Heart left ventricle (tissue), 16 donors: ENCODE measurements at places on chromosomes 7 and 10. TPM values are rescaled to one million over a fixed set of nuclear protein-coding genes. Genes with fewer than 3 reads are reported as not detected.

Gene C10orf105
- total RNA-seq, result not detected

GRCh38 chr7:15684871-15685270 is 1.6 kb downstream of the MEOX2 start:
- peak; percentile 54 for DNase-seq

DNA sequence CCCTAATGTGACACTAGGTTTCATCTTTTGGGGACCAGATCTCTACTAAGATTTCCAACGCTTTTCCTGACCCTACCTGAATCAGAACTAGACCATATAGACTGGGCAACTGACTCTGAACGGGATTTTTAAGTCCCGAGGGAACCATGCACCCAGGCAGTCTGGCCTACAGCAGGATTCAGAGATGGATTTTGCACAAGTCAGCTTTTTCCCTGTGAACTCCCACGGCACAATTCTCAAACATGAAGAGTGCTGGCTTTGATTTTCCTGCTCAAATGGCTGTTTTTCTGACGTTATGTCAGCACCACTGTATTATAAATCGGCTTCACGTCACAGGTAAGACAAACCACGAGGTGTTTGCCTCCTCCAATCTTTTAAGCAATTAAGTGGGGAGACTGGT is 409.1 kb downstream of the TCERG1L start:
- DNase-seq, result no peak

DNA sequence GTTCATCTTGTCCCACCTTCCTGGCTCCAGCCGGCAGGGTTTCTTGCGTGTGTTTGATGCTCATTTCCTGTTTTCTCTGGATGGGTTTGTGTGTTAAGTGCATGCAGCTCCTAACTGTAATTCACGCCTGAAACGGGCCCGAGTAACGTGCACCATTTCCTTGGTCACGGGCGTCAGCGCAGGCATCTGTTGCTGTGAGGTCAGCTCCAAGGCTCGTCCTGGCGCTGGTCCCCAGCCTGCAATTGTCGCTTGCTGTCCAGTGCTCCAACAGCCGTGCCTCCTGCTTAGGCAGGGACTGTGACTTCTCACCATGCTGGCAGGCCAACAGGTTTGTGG is 201.1 kb downstream of the GLRX3 start:
- DNase-seq, result no peak

Gene CLRN3
- not detected for total RNA-seq

Gene CLDN4
- total RNA-seq, result 0.11 TPM

DNA sequence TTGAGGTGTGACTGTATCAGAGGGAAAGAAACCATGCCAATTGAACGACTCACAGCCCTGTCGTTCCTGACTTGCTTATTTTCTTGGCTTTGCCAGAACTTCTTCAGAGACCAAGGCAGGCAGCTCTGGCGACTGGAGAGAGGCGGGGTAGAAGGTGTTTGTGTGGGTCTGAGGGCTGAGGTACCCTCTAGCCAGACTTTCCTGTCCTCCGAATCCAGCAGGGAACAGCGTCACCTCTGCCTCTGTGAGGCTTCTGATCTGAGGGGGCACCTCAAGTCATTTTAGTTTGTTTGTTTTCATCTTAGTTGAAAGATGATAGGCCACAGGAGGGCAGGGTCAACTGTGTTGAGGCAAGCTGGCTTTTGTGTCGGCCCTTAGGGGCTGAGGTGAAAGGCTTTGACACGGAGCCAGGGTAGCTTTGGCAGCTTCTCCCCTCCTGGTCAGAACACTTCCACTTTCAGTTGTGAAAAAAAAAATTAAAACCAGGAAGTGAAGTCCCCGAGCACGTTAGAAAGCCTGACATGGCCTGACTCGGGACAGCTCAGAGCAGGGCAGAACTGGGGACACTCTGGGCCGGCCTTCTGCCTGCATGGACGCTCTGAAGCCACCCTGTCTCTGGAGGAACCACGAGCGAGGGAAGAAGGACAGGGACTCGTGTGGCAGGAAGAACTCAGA is 1.9 kb downstream of the ACSL5 start:
- peak; percentile 74 for DNase-seq

Gene TAS2R3
- total RNA-seq, result not detected

GRCh38 chr7:155798673-155799439 is 13.4 kb downstream of the SHH start:
- no peak for DNase-seq

Gene SEMA3E
- 0.16 TPM for total RNA-seq

- DNase-seq, result no peak
Measured at GRCh38 chr7:15218261-15218660, 315.7 kb upstream of the DGKB start.

DNA sequence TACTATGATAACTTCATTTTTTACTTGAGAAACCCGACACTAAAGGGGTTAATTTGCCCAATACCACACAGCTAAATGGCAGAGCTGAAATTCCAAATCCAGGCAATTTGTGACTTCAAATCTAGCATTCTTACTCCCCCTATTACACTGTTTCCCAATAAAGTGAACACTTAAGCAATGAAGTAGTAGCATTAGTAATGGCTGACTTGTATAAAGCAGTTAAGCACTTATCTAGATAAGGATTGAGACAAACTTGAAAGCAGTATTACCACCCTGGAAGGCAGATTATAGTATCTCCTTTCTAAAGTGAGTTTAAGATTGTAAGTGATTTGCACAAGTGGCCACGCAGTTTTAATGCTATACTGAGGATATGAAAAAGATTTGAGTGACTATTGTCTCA is 39.3 kb downstream of the WASL start:
- no peak for DNase-seq

Gene PDSS1
- total RNA-seq, result 5.6 TPM

Gene CCDC3
- 6.0 TPM for total RNA-seq

Gene LLCFC1
- not detected for total RNA-seq

GRCh38 chr7:17580856-17581255 is 282.4 kb downstream of the AHR start:
- DNase-seq, result no peak

Gene GBX1
- total RNA-seq, result 0.36 TPM

Gene HOXA3
- total RNA-seq, result 0.19 TPM

GRCh38 chr7:69193061-69193460 is 405.2 kb upstream of the AUTS2 start:
- no peak for DNase-seq

GRCh38 chr7:100641463-100641859 is at the start of gene TFR2:
TFR2 (minus strand) TSS chr7:100641552; CDS start chr7:100641509, 43 bp downstream.
- DNase-seq, result no peak

GRCh38 chr10:77308084-77308732 is 329.4 kb downstream of the KCNMA1 start:
- no peak for DNase-seq

Gene WNT8B
- total RNA-seq, result not detected

Gene AOC1
- not detected for total RNA-seq

- DNase-seq, result no peak
Measured at GRCh38 chr10:129924375-129925085, 39.5 kb downstream of the EBF3 start.

- no peak for DNase-seq
Measured at GRCh38 chr7:51138123-51139085, 178.2 kb downstream of the COBL start.

Gene ENTPD1
- total RNA-seq, result 8.1 TPM

Gene AGR3
- not detected for total RNA-seq

Gene ZNF92
- 4.4 TPM for total RNA-seq

DNA sequence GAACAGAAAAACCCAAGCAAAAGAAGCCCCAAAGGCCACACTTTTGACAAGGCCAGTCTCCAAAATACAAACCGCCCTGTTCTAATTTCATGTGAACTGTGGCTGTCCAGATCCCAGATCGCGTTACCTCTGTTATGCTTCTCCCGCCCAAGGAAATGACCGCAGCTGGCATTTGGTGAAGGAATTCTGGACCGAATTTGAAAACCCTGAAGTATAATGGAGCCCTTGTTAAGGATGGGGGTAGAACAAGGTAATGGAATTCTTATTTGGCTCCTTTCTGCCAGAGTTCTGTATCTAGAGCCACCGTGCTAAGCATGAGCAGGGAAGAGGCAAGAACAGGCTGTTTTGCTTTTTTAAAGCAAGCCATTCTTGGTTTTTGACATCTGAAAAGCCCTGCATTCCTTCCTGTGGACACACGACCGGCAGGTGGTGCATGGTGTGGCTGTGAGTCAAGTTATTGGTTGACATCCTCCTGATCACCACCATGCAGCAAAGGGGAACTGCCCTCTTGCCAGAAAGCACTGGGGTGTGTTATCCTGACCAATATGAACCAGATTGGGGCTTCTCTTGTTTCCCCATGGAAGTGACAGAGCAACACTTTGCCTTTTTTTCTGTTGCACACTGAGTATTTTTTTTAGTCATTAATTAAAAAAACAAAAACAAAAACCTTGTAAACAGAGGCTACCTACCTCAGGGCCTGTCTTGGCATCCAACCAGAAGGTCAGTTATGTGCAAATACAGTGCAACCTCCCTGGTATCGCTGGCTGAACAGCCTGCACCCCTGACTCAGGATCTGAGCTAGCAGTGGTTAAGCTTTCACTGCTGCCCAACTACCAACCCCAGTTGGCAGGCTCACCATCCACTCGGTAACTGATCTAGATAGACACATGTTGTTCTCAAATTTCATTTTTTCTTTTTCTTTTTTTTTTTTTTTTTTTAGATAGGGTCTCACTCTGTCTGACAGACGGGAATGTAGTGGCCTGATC is 14.2 kb downstream of the UCMA start:
- DNase-seq, result no peak

DNA sequence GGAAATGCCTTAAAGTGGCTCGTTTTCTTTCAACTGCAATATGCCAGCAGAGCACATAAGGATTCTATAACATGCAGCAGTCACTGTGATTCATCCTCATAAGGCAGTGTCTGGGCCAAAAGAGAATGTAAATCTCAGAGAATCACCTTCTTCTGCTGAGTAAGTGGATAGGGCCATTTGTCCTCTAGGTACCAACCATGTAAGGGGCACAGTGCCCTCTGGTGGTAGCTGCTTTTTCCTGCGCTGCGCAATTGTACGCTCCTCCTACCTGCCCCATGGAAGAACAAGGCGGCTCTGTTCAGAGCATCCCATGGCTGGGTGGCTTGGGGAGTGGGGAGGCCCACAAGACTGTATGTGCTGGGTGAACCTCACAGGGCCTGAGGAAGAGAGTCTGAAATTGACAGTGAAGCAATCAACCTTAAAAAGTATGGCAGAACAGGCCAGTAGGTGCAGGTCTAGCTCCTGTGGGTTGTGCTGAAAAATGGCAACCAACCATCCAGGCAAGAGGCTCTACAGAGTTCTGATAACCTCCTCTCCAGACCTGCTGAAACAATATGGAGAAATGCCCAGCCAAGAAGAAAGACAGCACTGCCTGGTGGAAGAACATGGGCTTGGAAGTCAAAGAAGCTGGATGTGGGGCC is 78.6 kb upstream of the C10orf90 start:
- peak; percentile 72 for DNase-seq

Gene ZNF467
- 5.1 TPM for total RNA-seq

DNA sequence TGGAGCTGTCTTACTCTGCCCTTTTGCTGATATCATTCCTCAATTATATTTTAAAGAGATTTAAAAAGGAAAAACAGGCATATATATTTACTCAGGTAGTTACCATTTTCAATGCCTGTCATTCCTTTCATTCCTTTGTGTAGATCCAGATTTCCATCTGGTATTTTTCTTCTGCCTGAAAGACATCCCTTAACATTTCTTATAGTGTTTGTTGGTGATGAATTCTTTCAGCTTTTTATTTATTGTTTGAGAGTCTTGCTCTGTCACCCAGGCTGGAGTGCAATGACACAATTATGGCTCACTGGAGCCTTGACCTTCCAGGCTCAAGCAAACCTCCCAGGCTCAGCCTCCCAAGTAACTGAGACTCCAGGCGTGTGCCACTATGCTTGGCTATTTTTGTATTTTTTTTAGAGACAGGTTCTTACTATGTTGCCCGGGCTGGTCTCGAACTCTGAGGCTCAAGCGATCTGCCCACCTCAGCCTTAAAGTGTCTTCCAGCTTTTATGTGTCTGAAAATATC is 5.6 kb upstream of the POM121 start:
- DNase-seq, result no peak

DNA sequence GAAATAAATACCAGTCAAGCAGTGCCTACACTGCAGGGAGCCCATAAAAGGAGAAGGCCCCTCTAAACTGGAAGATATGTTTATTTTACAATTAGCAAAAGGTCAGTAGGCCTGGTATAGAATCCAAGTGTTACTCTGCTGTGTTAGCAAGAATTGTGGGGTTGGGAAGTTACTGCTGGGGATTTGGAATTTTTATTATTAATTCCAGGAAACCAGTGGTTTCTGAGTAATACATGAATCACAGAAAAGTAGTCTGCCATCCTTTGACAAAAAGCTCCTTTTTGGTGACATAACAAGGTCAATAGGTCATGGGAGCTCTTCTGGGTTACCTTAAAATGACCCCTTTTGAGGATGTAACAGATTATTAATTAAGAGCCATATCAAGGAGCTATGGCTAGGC is 67.4 kb downstream of the ZNF92 start:
- DNase-seq, result no peak

- no peak for DNase-seq
Measured at GRCh38 chr10:93464776-93465388, 17.3 kb downstream of the MYOF start.

Gene ITPRID1
- total RNA-seq, result not detected

GRCh38 chr7:37283716-37284115 is 164.9 kb downstream of the ELMO1 start:
- no peak for DNase-seq

DNA sequence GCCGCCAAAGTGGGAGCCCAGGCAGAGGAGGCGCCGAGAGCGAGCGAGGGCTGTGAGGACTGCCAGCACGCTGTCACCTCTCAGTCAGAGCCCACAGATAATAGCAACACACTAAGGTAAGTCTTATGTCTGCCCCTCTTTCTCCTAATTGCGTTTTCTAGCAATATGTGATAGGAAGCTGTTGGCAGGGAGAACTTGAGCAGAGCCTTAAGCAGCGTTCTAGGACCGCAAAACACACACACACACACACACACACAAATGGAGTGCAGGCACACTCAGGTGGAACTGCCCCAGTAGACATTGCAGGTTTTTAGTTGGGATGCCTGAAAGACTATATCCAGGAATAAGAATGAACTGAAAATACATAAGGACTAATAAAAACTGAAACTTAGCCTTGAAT is 1188.5 kb downstream of the NXPH1 start:
- no peak for DNase-seq

GRCh38 chr10:107490389-107490788 is 325.9 kb upstream of the SORCS1 start:
- DNase-seq, result no peak

GRCh38 chr7:155395176-155395797 is 62.6 kb upstream of the EN2 start:
- DNase-seq, result no peak

- DNase-seq, result no peak
Measured at GRCh38 chr7:108839076-108839475, 269.4 kb downstream of the DNAJB9 start.

Gene ITIH5
- total RNA-seq, result 7.1 TPM

GRCh38 chr10:118668228-118668952 is 72.9 kb upstream of the PRLHR start:
- DNase-seq, result no peak

DNA sequence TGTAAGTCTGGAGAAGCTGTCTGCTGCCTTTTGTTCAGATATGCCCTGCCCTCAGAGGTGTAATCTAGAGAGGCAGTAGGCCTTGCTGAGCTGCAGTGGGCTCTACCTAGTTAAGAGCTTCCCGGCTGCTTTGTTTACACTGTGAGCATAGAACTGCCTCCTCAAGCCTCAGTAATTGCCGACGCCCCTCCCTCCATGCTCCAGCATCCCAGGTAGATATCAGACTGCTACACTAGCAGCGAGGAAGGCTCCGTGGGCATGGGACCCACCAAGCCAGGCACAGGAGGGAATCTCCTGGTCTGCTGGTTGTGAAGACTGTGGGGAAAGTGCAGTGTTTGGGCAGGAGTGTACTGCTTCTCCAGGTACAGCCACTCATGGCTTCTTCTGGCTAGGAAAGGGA is 26.4 kb upstream of the CXCL12 start:
- DNase-seq, result no peak
